CD8-positive, alpha-beta T cell (primary cell): ENCODE measurements at places on chromosomes 2 and 18.
A peak's percentile ranks its signal among the peaks of the same experiment; 100 is the strongest.

DNA sequence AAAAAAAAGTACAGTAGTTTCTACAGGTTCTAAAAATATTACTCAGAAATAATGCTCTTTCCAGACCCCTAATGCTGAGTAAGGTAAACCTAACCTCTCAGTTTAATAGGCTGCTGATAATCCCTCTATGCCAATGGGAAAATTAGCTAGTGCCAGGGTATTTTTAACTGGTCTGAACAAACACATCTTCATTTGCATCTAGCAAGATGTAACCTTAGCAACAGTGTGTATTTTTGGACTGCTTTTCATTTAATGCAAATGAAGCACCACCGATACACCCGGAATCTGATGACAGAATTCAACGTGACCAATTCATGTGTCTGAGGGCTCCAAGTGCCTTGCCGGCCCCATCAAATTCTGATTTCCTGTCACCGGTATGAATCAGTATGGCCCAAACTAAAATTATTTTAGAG, 47.4 kb upstream of the CYRIA start:
- no peak for DNase-seq

GRCh38 chr2:45273412-45274249, 264.4 kb upstream of the SIX2 start:
- DNase-seq: no peak

GRCh38 chr2:205728366-205728765, 46.1 kb downstream of the NRP2 start:
- DNase-seq: no peak

DNA sequence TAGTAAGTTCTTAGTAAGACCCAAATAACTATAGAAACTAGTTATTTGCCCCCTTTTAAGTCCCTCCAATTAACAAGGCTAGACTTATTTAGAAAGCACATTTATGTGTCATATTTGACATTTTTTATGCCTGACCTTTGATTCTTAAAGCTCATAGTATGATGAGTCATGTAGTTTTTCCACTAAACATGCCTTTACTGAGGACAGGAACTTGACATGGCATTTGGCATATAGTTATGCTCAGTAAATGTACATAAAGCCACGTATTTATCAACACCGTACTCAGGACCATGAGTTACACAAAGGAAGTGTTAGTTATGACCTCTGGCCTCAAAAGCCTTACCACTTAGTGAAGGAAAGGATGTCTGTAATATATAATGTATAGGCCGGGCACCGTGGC, 78.9 kb downstream of the GNAL start:
- no peak for DNase-seq

DNA sequence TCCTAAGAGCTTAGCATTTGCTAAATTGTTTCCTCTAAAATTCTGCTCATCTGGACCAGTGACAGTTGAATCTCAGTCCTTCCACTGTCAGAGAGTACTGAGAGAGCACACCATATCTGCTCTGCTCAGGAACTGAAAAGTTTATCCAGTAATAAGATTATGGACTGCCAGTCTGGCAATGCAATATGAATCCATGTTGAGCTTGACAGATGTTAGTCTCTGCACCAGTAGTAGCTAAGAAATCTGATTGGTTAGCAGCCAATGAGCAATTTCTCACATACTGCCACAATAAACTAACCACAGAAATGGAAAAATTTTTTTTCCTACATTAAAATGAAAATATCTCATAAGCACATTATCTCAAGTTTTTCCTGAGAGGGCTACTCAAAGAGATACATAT, 2.3 kb downstream of the PRKD3 start:
- DNase-seq: no peak

- no peak for DNase-seq
Observed at GRCh38 chr2:120938045-120938771, 202.5 kb downstream of the GLI2 start.

DNA sequence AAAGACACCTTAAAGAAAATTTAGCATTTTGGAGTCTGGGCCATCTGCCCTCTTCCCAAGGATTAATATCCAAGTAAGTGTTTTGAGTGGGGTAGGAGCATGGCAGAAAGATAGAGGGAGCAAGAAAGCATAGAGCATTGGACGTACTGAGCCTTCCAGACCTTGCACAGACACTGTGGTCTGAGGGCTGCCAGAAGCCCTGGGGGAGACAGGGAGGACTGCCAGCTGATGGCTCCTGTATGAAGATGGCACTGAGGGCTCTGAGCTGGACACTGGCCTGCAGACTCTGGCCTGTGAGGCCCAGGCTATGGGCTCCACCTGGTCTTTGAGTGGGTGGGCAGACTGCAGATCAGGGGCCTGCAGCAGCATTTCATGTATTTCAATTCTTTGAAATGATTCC, 2.9 kb upstream of the PKDCC start:
- no peak for DNase-seq

- DNase-seq: no peak
Observed at GRCh38 chr2:230928701-230929380, 3.8 kb upstream of the GPR55 start.

GRCh38 chr2:218002845-218003180, at the start of gene TNS1:
TNS1 (minus strand) TSS chr2:218002995; CDS start chr2:218002872, 123 bp downstream.
- DNase-seq: no peak

- DNase-seq: peak; percentile 23
Observed at GRCh38 chr2:151999053-151999452, 99.8 kb downstream of the CACNB4 start.

- DNase-seq: no peak
Observed at GRCh38 chr18:59909289-59910036, 9.7 kb downstream of the PMAIP1 start.

DNA sequence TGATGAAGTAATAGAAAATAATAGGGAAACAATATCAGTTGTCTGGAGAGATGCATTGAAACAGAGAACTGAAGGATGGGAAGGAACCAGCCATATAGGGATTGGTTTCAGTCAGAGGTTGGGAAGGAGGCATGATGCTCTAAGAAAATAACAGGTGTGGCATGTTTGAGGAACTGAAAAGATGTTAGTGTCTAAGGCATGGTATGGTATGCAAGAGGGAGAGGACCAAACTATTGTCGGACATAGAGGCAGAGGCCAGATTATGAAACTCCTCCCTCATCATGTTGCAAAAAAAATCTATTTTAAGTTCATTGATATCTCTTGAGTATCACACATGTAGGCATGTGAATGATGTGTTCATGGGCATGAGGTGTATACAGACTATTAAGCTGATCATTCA, 48.9 kb upstream of the EMILIN2 start:
- DNase-seq: no peak

- no peak for DNase-seq
Observed at GRCh38 chr2:31987454-31988220, 23.2 kb downstream of the MEMO1 start.

DNA sequence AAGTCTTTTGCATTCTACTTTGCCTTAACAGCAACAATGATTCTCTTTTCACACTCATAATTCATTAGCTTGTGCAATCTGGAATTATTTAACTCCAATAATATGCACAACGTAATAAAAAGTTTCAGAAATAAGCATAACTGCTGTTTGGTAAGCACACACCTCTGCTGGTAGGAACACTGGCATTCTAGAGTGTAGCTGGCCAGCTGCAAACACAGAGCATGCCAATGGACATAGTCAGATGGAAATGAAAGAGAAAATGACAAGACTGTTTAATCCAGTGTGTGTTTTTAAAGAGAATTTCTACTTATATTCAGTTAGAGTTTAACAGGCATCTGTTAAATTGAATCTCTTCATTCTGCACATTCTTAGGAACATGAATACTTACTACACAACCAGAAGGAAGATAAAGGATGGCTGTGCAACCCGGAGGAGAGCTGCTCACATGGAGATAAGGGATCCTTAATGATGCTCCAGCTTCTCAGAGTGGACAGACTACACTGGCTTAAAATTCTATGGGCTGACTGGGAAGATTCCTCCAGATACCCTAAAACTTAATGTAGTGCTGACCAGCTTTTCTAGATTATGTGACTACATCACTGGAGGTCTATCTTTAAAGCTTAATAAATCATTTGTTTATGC, 94.6 kb upstream of the CHAC2 start:
- DNase-seq: no peak

DNA sequence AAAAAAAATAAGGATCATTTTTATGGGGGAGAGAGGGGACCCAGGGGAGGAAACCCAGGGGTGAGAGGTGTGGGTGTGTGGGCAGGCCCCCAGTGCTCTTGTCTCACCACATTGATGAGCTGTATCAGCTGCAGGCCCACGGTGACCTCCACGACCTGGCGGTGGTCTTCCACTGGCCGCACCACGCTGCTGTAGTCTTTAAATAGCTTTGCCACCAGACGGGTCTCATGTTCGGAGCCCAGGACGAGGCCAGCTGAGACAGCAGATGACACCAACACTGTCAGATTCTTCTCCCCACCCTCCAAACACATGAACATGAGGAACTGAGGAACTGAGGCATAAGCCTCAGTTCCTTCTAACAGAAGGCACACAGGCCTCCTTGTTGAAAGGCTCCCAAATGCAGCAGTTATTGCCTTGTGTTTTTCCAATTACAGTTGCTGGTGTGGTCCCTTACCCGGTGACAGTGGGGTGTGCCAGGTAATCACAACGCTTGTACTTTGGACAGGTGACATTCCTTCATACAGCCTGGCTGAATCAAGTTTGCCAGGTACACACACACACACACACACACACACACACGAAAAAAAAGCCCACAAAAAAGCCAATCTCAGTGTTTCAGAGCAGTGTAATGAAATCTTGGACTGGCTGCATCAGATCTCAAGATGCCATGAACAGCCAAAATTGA, 4.7 kb downstream of the CHRNA1 start:
- DNase-seq: no peak
